T-helper 2 cell (primary cell): ENCODE measurements at places on chromosomes 6 and 20.
A peak's percentile ranks its signal among the peaks of the same experiment; 100 is the strongest.

DNA sequence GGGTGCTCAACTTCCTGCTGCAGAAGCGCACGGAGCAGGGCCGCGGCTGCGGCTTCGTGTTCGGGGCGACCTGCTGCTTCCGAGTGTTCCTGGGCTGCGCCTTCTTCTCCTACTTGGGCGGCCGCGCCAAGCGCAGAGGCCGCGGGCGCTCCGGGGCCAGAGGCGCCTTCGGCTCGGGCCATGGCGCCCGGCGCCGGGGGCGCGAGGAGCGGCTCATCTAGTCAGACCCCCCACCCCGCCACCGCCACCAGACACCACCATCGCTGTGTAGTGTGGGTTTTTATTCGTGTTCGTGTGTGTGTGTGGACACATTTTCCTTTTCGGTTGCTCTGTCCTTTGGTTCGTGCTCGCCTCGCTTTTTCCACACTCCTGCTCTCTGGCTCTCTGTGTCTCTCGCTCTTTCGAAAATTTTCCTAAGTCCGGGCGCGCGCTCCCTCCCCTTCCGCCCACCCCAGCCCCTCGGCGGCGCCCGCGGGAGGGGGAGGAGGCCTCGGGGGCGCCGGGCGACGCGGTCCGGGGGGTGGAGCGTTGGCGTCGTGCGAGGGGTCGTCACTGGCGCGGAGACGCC lies 38.1 kb downstream of the GNAS start:
- peak; percentile 36 for DNase-seq

DNA sequence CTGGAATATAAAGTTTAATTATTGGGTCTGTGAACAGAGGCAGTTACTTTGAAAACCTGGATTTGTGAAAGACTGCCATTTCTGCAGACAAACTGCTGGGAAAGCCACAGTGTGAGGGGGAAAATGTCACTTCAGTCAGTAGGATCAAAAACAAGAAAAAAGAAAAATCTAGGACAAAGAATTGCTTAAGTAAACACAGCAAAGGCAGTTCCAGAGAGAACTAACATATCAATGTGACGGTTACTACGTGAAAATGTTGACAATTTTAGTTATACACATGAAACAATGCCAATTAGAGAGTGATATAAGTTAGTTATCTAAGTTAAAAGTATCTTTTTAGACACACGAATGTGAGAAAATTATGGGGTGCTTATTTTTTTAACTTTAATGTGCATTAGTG lies 270.4 kb upstream of the RUNX2 start:
- DNase-seq = no peak

DNA sequence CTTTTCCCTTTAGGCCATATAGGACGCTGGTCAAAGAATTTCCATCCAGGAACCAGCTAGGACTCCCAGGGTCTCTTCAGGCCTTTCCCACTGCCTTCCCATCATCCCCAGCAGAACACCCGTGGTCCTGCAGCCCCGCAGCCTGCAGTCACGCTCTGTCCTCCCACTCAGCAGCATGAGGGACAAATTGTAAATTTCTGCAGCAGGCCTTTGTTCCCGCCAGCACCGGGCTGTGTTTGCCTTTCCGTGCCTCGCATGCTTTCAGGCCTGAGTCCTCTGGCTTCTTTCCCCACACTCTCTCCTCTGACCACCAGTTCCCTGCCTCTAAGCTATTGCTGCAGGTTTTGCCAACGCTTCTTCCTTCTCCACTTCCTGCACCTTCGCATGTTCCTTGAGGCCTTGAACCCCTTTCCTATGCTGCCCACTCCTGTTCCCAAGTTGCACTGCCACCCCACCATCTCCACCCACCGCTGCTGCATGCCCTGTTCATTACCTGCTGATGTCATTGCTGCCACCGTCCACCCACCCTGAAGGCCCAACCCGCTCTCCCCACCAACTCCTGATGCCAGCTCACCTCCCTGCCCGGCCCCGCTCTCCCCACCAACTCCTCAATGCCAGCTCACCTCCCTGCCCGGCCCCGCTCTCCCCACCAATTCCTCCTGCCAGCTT lies 49.8 kb downstream of the RNASET2 start:
- no peak for DNase-seq

GRCh38 chr6:15916581-15916980 lies 212.3 kb upstream of the MYLIP start:
- no peak for DNase-seq

DNA sequence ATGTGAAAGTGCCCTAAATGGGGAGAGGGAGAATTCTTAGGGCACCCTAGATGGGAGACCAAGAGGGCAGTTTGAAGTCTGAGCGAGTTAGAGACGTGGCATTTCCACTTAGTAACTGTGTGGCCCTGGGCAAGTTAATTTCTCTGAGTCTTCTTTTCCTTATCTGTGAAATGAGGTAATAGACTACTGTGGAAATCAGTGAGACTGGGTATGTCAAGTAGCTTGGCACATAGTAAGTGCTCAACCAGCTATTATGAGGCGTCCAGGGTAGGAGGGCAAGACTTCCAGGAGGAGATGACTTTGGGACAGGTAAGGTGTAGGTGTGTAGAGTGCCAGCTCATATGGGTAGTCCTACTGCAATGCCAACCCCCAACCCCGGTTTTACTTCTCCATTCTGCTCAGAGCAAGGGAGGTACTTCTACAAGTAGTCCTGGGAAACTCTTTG lies 770 bp downstream of the KIF3B start:
- DNase-seq = no peak

- no peak for DNase-seq
These were observed 94.7 kb upstream of the PLCB4 start for GRCh38 chr20:8974009-8974708.
